DMS53 (cell line): ENCODE measurements at places on chromosomes 1 and 21.

DNA sequence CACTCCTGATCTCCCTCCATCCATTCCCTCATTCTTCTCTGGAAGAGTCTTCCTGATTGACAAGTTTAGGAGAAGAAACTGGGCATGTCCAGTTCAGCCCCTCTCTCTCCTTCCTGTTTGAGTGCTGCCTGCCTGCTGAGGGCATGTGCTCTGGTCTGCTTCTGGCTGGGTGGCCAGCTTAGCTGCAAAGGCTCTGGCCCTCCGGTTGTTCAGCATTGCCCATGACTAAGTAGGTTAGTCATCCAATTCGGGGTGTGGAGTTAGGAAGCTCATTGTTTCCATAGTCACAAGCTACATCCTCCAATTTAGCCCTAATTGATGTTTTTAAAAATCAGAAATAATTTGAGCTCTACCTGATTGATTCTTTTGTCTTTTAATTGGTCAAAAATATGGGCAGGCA, 25.6 kb upstream of the PLA2G2E start:
- DNase-seq: peak; percentile 34

- DNase-seq: no peak
Measured at GRCh38 chr1:66278260-66279021, 255.5 kb upstream of the SGIP1 start.

DNA sequence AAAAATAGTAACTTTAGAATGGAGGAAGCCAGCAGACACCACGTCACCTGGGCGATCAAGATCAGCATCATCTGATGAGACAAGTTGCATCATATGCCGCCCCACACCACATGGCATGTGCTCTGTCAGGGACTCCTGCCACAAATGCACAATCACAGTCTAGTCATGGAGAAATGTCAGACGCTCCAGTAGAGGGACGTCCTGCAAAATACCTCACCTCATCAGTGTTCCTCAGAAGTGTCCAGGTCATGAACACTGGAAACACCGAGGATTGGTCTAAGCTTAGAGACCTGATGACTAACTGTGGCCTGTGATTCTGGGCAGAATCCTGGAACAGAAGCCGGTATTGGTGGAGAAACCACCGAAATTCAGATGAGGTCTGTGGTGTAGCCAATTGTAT, 14.3 kb downstream of the ADARB1 start:
- no peak for DNase-seq

GRCh38 chr1:72634946-72635345, 352.6 kb upstream of the NEGR1 start:
- DNase-seq: no peak

DNA sequence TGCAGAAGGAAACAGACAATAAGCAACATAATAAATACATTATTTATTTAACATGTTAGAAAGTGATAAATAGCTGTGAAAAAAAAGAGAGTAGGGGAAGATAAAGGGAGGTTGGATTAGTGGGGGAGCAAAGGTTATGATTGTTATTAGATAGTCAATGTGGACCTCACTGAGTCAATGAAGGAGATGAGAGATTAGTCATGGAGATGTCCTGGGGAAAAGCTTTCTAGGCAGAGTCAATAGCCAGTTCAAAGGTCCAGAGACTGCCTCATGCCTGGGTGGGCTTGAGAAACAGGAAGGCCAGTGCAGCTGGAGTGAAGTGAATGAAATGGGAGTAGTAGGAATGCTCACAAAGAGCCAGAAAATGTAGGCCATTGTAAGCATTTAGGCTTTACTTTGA, 187.1 kb upstream of the CACYBP start:
- DNase-seq: peak; percentile 48

DNA sequence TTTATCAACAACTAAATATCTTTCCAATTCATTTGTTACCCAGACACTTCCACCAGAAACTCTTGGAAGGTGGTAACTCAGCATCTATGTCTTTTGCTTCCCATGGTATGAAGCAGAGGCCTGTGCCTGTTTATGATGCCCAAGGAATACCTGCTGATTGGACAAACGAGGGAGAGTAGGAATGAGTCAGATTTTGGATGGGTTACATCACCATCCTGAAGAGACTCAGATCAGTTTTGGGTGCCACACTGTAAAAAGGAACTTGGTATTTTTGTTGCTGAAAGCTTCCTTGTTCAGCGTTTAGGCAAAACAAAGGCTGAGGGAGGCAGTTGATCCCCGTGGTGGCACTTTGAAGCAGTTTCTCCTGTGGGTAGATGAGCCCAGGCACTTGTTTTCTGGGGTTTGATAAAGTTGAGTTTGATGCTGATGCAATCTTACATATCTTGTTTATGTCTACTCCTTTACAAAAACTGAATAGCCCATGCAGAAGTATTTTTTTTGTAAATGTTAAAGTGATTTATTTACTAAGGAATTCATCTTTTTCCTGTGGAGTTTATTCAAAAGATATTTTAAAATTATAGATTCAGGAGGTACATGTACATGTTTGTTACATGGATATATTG, 26.7 kb upstream of the CYP4X1 start:
- peak; percentile 38 for DNase-seq

- no peak for DNase-seq
Measured at GRCh38 chr1:30250338-30250983, 472.9 kb downstream of the MATN1 start.

GRCh38 chr1:206011057-206011456, 7.9 kb upstream of the RAB7B start:
- DNase-seq: no peak

DNA sequence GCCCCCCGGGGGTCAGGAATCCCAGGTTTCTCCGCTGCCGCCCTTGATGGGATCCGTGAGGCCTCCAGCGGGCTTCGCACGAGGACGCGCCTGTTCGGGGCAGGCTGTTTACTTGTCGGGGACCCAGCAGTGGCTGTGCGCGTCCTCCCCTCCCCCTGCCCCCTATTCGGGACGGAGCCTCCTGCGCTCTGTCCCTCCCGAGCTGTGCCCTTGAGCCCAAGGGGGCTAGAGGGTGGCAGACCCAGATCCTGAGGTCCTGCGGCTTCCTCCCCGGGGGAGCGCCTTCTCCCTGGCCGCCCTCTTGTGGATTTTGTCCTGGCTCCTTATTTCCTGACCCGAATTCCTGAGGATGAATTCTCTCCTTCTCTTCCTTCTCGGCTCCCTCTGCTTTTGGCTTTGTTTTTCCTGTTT, 38.4 kb downstream of the PIK3CD start:
- DNase-seq: peak; percentile 52

DNA sequence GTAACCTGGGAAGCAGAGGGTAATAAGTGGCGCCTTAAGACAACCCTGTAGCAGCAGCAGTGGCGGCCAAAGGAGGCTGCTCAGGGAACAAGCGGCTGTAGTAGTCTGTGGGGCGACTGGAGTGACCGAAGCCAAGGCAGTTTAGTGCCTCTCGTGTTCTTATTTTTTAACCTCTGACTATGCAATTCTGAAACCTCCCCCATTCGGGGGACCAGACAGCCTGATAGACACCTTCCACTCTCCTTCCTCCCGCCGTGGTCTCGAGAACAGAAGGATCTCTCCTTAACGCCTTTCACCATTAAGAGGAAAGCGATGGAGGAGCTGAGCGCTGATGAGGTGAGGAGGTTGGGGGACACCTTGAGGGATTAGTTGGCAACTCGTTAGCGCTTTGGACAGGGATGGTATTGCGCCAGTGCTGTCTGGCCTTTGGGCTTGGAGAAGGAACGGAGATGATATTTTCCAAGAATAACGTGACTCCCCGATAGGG, 644 bp downstream of the UBE4B start:
- DNase-seq: peak; percentile 69

GRCh38 chr1:100528871-100529270, 9.1 kb upstream of the GPR88 start:
- DNase-seq: no peak

GRCh38 chr1:163174524-163175437, 27.9 kb downstream of the RGS5 start:
- DNase-seq: peak; percentile 84

- no peak for DNase-seq
Measured at GRCh38 chr1:2214541-2215241, 13.4 kb upstream of the SKI start.

- DNase-seq: no peak
Measured at GRCh38 chr1:66532214-66532613, 1.7 kb upstream of the SGIP1 start.

DNA sequence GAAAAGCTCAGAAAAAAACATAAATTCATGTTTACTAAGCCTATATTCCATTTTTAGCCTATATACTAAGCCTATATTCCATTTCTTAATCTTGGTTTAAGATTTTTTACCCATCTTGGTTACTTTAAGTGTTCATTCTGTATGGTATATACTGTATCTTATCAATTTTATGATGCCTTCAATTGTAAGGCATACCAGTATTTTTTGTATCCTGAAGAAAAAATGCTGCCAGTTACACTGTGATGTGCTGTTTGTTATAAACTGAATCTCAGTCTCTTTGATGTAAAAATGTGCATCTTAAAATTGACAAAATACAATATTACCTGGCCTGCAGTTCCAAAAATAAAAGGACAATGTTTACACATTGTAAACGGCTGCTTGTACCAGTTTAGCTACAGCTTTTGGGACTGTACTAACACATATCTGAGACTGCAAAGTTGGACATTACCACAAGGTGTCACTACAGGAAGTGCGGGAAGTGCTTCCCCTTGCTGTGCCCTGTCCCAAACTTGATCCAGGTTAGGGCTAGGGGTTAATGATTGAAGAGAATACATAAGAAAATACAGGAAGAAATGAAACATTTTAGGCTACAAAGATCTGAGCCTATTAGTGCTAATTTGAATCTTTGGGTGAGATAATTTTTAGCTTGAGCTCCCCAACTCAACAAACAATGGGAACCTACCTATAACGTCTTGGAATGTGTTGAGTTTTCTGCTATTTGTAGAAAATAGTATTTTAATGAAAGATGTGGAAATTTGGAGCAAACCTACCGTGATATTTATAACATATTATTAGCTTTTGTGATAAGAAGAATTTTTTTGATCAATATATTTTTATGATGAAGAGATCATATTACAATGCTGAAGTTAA, 108.9 kb downstream of the LBR start:
- peak; percentile 78 for DNase-seq

GRCh38 chr1:58909914-58910681, 126.3 kb upstream of the JUN start:
- no peak for DNase-seq

- peak; percentile 37 for DNase-seq
Measured at GRCh38 chr1:31507676-31508530, 68.4 kb upstream of the TINAGL1 start.

DNA sequence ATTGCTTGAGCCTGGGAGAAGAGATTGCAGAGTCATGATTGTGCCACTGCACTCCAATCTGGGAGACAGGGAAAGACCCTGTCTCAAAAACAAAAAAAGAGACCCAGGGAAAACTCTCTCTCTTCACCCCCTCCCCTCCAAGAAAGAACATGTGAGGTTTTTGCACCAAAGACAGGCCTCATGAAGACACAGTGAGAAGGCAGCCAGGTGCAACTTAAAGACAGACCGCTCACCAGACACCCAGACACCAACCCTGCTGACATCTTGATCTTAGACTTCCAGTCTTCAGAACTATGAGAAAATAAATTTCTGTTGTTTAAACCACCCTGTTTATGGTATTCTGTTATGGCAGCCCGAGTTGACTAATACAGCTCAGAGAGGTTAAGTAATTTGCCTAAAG, 13.3 kb upstream of the LRRC8D start:
- no peak for DNase-seq

- DNase-seq: no peak
Measured at GRCh38 chr1:27567146-27567526, 36.8 kb downstream of the AHDC1 start.

- DNase-seq: no peak
Measured at GRCh38 chr1:70672442-70672888, 261.4 kb downstream of the CTH start.

- DNase-seq: peak; percentile 90
Measured at GRCh38 chr1:88462488-88463261, 221.4 kb upstream of the PKN2 start.

DNA sequence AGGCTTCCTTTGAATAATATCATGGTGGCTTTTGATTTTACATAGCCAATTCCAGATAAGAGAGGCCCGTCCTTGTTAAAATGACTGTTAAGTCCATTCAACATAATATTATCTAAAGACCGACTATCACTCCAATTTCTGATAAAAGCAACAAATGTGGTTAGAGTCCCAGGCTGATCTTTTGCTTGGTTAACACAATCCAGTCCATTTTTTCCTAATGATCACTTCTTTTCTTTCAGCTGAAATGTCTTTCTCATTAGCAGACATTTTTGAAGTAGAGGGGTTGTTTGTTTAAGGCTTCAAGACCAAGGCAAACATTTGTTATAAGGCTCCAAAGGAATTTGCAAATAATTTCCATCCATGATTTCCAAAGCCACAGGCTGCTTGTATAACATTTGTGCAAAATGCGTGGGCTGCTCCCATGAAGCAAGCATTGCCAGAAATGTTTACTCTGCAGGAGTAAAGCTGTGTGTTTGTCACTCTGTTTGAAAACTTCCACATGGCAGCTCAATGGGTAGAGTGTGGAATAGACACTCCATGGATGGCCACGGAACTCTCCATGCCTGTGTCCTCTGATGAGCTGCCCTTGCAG, 111.5 kb downstream of the PSMG1 start:
- DNase-seq: no peak

DNA sequence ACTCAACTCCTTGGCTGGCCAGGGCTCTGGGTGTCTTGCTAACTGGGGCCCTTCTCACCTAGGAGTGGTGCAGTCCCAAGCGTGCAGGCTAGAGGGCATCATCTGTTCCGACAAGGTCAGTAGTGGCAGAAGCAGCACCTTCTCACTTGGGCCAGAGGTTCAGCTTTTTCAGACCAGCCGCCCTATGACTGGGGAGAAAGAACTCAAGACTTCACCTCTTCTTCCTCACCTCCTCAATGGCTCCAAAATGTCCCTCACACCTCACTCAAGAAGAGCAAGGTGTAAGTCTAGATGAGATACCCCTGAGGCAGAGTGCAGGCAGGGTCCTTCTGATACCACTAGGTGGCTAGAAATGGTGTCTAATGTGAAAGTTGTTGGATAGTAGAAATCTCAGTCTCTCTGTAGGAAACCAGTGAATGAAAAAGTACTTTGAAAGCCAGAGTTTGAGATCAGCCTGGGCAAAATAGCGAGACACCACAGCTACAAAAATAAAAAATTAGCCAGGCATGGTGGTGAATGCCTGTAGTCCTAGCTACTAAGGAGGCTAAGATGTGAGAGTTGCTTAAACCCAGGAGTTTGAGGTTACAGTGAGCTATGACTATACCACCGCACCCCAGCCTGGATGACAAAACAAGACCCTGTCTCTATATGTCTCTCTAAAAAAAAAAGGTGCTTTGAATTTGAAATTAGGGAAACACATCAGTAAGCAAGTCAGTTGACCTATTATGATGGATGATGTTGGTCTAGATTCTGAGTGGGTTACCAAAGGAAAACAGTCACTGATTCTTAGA, 8.6 kb upstream of the IL20 start:
- peak; percentile 49 for DNase-seq

- no peak for DNase-seq
Measured at GRCh38 chr1:246651012-246651695, 73.1 kb upstream of the SCCPDH start.

- DNase-seq: peak; percentile 70
Measured at GRCh38 chr21:43209575-43210453, 41.0 kb downstream of the CRYAA start.
